Kidney (tissue), 22 donors: ENCODE measurements at places on chromosomes 3 and 15.

GRCh38 chr15:93467337-93467736 lies 378.3 kb upstream of the RGMA start:
- H3K27ac ChIP-seq, result no peak overlapping the region
- no peaks in the 10 kb centered on the region for H3K4me1 ChIP-seq
- H3K4me3 ChIP-seq, result no peak overlapping the region
- peak; percentile 10 for DNase-seq
- H3K27me3 ChIP-seq, result no peaks in the 10 kb centered on the region
- H3K36me3 ChIP-seq, result no peaks in the 10 kb centered on the region

- H3K4me1 ChIP-seq, result no peaks in the 10 kb centered on the region
- no peak overlapping the region for H3K27ac ChIP-seq
- DNase-seq, result no peak
- no peaks in the 10 kb centered on the region for H3K36me3 ChIP-seq
- no peaks in the 10 kb centered on the region for H3K27me3 ChIP-seq
Measured at GRCh38 chr3:167885277-167885676, 149.8 kb downstream of the SERPINI1 start.

- no peak overlapping the region for H3K4me3 ChIP-seq
- peaks cover 6% of the 10 kb centered on the region for H3K4me1 ChIP-seq
Measured at GRCh38 chr15:67758619-67759300, 66.5 kb upstream of the SKOR1 start.

DNA sequence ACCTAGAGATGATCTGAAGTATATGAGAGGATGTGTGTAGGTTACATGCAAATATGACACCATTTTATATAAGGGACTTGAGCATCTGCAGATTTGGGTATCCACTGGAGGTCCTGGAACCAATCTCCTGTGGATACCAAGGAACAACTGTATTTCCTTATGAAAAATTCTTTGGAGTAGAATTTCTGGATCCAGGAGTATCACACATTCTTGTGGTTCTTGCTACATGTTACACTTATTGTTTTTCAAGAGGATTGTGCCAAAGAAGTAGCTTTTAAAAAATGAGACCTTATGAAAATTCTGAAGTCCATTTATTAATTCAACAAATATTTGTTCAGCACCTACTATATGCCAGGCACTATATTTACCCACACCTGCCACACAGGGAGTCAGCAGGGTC lies 15.7 kb upstream of the TBC1D23 start:
- no peak for DNase-seq
- no peak overlapping the region for H3K4me3 ChIP-seq
- no peaks in the 10 kb centered on the region for H3K27me3 ChIP-seq
- H3K27ac ChIP-seq, result no peak overlapping the region
- no peaks in the 10 kb centered on the region for H3K36me3 ChIP-seq

GRCh38 chr3:105513042-105513441 lies 146.3 kb downstream of the ALCAM start:
- no peaks in the 10 kb centered on the region for H3K36me3 ChIP-seq
- no peaks in the 10 kb centered on the region for H3K4me1 ChIP-seq
- H3K27me3 ChIP-seq, result no peaks in the 10 kb centered on the region

- no peaks in the 10 kb centered on the region for H3K27me3 ChIP-seq
- no peak overlapping the region for H3K4me3 ChIP-seq
Measured at GRCh38 chr3:149552700-149553099, 78.2 kb downstream of the TM4SF4 start.

DNA sequence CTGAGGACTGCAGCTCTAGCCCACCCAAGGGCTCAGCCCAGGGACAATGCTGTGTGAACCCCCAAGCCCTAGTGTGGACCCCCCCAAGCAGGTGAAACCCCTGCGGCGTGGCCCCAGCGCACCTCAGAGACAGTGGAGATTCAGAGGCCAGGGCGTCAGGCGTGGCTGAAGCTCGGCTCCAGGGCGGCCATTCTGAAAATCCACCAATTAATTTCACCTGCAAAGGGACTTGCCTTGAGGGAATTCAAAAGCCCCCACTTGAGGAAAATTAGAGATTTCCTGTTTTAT lies 148.3 kb downstream of the NSMCE3 start:
- H3K27ac ChIP-seq, result no peak overlapping the region
- H3K4me3 ChIP-seq, result no peak overlapping the region
- H3K4me1 ChIP-seq, result no peaks in the 10 kb centered on the region

DNA sequence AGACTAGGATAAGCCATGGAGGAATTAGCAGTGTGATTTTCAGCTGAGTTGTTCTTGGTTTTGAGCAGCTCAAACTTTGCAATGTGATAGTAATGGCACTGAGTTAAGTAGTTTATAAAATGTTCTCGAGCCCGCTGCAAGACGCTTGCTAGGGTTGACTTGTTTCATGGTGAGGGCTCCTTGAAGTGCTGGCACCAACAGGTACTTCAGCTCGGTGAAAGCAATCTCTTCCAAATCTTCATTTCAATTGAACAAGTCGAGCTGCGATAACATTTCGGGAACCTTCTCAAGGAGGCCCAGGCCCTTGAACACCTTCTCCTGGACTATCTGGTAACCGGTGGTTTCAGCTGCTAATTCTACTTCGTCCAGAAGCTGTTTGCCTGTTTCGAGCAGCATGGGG lies 50.8 kb upstream of the DYNC1LI1 start:
- H3K36me3 ChIP-seq, result no peaks in the 10 kb centered on the region
- no peak overlapping the region for H3K4me3 ChIP-seq
- H3K27me3 ChIP-seq, result no peaks in the 10 kb centered on the region

GRCh38 chr3:174270841-174271240 lies 588.3 kb upstream of the NAALADL2 start:
- DNase-seq, result no peak
- no peaks in the 10 kb centered on the region for H3K4me1 ChIP-seq
- no peaks in the 10 kb centered on the region for H3K36me3 ChIP-seq

- DNase-seq, result no peak
- no peak overlapping the region for H3K4me3 ChIP-seq
- H3K27ac ChIP-seq, result no peak overlapping the region
- H3K27me3 ChIP-seq, result no peaks in the 10 kb centered on the region
Measured at GRCh38 chr3:131712662-131713061, 209.9 kb upstream of the MRPL3 start.

DNA sequence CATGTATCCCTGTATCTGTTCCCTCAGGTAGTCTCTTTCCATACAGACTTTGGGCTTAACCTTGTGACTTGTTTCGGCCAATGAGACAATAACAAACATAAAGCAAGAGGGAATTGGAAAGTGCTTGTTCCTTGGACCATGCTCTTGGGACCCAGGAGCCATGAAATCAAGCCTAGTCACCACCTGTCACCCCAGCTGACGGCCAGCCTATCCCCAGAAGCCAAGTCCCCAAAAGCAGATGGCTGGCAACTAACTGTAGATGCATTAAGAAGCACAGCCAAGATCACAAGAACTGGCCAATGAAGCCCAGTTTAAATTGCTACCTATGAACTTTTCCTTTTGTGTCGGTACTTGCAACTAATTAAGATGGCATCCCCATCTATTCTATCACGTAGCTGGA lies 822.0 kb downstream of the CADM2 start:
- H3K27me3 ChIP-seq, result no peaks in the 10 kb centered on the region
- no peak overlapping the region for H3K27ac ChIP-seq
- no peak for DNase-seq
- H3K4me1 ChIP-seq, result no peaks in the 10 kb centered on the region

DNA sequence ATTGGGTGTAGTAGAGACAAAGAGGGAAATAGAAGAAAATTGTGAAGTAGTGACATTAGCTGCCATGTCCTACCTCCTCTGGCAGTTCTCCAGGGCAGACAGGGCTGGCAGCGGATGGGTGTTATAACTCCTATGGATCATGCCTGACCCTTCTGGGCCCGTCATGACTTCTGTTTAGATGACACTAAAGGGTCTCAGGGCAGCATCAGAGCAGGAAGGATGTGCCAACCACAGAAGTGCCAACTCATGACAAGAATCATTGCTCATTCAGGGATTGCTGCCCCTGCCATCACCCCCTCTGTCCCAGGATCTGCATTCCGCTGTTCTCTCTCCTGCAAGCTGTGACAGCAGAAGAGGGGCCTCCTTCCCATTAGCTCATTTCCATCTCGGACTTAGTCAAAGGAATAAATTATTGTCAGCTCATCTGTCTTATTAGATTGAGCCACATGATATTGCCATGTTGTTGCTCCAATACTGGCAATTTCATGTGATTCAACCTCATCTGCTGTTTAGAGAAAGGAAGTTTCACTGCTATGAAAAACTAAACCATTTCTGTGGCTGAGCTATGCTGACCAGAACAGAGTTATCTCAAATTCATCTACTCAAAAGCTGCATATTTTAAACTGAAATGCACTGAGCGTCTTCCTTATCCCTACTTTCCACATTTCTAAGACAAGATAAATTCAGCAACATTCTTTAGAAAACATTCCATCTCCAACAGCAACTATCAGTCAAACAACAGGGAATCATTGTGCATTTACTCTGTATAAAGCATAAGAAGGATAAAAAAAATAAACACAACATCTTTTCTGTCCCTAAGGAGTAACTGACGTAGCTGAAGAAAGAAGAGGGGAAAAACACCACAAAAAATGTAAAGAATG lies 271.6 kb downstream of the FHIT start:
- no peak for DNase-seq
- no peak overlapping the region for H3K4me3 ChIP-seq
- no peaks in the 10 kb centered on the region for H3K4me1 ChIP-seq
- H3K27me3 ChIP-seq, result no peaks in the 10 kb centered on the region
- H3K36me3 ChIP-seq, result no peaks in the 10 kb centered on the region

DNA sequence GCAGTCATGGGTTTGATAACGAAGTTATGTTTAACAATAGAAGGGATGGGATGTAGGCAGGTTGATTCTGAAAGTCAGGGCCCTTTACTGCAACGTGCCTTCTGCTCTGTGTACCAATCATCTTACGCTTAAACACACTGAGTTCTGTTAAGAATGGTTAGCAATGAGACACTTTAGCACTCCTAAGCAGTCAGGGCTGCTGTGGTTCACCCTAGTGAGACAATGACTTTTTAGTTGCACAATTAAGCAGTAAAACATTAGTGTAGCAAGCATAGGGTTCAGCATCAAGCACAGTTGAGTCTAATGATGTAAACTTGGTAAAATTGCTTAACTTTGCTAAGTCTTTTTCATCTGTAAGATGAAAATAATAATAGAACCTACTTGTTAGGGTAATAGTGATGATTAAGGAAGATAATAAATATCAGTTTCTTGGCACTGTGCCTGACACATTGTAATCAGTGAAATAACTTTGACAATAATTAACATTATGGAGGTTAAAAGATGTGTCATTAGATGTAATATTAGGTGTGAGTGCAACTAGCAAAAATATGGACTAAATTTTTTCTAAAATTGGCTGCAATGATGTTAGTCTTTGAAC lies 484.2 kb upstream of the THBS1 start:
- no peaks in the 10 kb centered on the region for H3K27me3 ChIP-seq
- no peaks in the 10 kb centered on the region for H3K36me3 ChIP-seq
- DNase-seq, result no peak
- H3K4me1 ChIP-seq, result no peaks in the 10 kb centered on the region

GRCh38 chr15:48794697-48795134 lies 16.2 kb downstream of the CEP152 start:
- no peaks in the 10 kb centered on the region for H3K4me1 ChIP-seq
- no peaks in the 10 kb centered on the region for H3K27me3 ChIP-seq
- no peaks in the 10 kb centered on the region for H3K36me3 ChIP-seq
- no peak overlapping the region for H3K4me3 ChIP-seq
- no peak for DNase-seq

DNA sequence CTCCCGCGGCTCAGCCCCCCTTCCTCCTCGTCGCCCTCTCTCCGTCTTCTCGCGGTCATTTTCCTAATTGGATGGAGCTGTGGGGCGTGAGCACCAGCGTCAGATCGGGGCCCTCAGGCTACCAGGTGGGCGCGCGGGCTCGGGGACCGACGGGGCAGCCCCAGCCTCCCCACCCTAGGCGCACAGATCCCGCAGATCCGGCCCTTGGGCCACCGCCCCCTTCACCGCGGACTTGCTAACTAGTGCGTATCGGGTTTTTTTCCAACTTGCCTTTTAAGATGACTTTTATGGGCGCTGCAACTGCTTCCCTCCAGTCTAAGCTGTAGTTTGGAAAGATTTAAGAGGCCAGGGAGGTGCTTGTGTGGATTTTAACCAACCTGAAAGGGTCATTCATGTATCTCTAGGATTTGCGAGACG lies 1.3 kb downstream of the ZNF710 start:
- peak overlapping the region; percentile 85 for H3K27ac ChIP-seq
- no peaks in the 10 kb centered on the region for H3K27me3 ChIP-seq
- H3K4me3 ChIP-seq, result peak overlapping the region; percentile 65
- H3K36me3 ChIP-seq, result no peaks in the 10 kb centered on the region
- H3K4me1 ChIP-seq, result no peaks in the 10 kb centered on the region
- DNase-seq, result peak; percentile 73

DNA sequence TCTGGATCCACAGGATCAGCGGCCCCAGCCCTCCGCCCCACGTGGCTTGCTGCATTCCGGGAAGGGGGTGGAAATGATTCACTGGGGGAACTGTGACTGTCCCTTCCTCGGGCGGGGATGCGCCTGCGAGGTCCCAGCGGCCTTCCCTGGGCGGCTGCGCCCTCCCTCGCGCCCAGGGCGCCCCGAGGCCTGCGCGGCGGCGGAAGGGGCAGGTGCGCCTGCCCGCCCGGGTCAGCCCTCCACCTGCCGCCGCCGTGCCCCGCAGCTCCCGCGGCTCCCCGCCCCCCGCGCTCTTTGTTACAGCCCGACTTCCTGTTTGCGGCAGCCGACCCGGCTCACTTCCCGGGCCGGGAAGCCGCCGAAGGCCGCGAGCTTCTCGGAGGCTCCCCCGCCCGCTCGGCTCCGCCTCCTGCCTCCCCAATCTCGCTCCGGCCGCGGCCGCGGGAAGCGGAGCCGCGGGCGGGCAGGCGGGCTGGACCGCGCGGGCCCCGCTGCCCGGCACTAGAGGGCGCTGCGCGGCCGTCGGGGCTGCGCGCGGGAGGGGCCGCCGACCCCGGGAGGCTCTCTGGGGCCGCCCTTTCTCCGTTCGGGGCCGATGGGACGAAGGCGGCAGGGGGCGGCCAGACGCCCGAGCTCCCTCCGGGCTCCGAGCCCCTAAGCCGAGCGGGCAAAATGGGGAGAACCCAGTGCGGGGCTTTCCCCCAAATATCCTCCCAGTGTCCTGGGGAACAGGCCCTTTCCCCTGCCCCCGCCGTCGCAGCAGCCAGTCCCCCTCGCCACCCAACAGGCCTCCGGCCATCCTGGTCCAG lies 11.5 kb upstream of the CHAC1 start:
- H3K4me1 ChIP-seq, result peaks cover 9% of the 10 kb centered on the region
- peak overlapping the region; percentile 74 for H3K27ac ChIP-seq
- H3K36me3 ChIP-seq, result no peaks in the 10 kb centered on the region
- H3K27me3 ChIP-seq, result no peaks in the 10 kb centered on the region

- no peak overlapping the region for H3K4me3 ChIP-seq
- no peak overlapping the region for H3K27ac ChIP-seq
- H3K27me3 ChIP-seq, result no peaks in the 10 kb centered on the region
- H3K36me3 ChIP-seq, result no peaks in the 10 kb centered on the region
Measured at GRCh38 chr15:71679793-71680353, 130.5 kb upstream of the NR2E3 start.
